ENCODE measurements at places on chromosomes 6 and 20. TPM values are rescaled to one million over a fixed set of nuclear protein-coding genes. Genes with fewer than 3 reads are reported as not detected.

Gene KCNG1
- 3.4 TPM for total RNA-seq

Gene RAET1L
- not detected for total RNA-seq

Gene SLC17A3
- total RNA-seq: not detected

Gene GPLD1
- 10.9 TPM for total RNA-seq

Gene DEFB124
- total RNA-seq: not detected

Gene GPR63
- 5.6 TPM for total RNA-seq

Gene DLK2
- total RNA-seq: 2.6 TPM

Gene EPPIN
- total RNA-seq: not detected

Gene LGSN
- 729 TPM for total RNA-seq

Gene BFSP1
- total RNA-seq: 676 TPM

Gene PREP
- 28.4 TPM for total RNA-seq

Gene ACSS1
- total RNA-seq: 30.0 TPM

Gene PRDM13
- total RNA-seq: 16.6 TPM

Gene CPXM1
- 89.2 TPM for total RNA-seq

Gene SNAP91
- 68.5 TPM for total RNA-seq

Gene ZC3H12D
- 1.0 TPM for total RNA-seq

Gene OPRM1
- 1.4 TPM for total RNA-seq

Gene ADAM33
- total RNA-seq: 42.6 TPM

Gene PARD6B
- 31.1 TPM for total RNA-seq

Gene FAM83B
- 4.5 TPM for total RNA-seq

Gene SEL1L2
- total RNA-seq: 0.60 TPM

Gene C6orf47
- total RNA-seq: 19.6 TPM

Gene MDFI
- total RNA-seq: 30.1 TPM

Gene ZFP57
- not detected for total RNA-seq

Gene CFAP206
- total RNA-seq: 3.4 TPM

Gene DNAH8
- 0.27 TPM for total RNA-seq

Gene SPATA2
- 4.4 TPM for total RNA-seq

Gene MEP1A
- total RNA-seq: not detected

Gene DEFB123
- not detected for total RNA-seq

Gene MYB
- 39.5 TPM for total RNA-seq

Gene UST
- 17.5 TPM for total RNA-seq

Gene KHDC1L
- 1.0 TPM for total RNA-seq

Gene NPEPL1
- 36.2 TPM for total RNA-seq

Gene FAM209B
- total RNA-seq: not detected

Gene NRN1
- total RNA-seq: 23.0 TPM

Gene TINAG
- total RNA-seq: not detected

Gene LY6G6F
- total RNA-seq: not detected

Gene C6orf15
- not detected for total RNA-seq

Gene NKAPL
- total RNA-seq: 2.4 TPM

Gene IMPG1
- 68.0 TPM for total RNA-seq

Gene MUCL3
- not detected for total RNA-seq

Gene NOTCH4
- 13.6 TPM for total RNA-seq

Gene PHACTR3
- 8.1 TPM for total RNA-seq

Gene ARMC2
- 10.3 TPM for total RNA-seq

Gene ASIP
- 1.9 TPM for total RNA-seq

Gene NKAIN2
- 6.4 TPM for total RNA-seq

Gene PDYN
- total RNA-seq: not detected

Gene KCNK17
- 0.33 TPM for total RNA-seq

Gene CD109
- 17.0 TPM for total RNA-seq

Gene C20orf202
- total RNA-seq: 0.77 TPM

Gene ITPA
- total RNA-seq: 22.7 TPM

Gene MYT1
- total RNA-seq: 37.3 TPM

Gene FNDC11
- total RNA-seq: 1.0 TPM

Gene SSTR4
- not detected for total RNA-seq

Gene LAMA5
- total RNA-seq: 88.6 TPM

Gene CAPN11
- not detected for total RNA-seq

Gene SLC24A3
- total RNA-seq: 12.8 TPM

Gene CST5
- not detected for total RNA-seq

Measured in camera-type eye (tissue), 1 donor.